ENCODE measurements at places on chromosomes 1 and 21.

DNA sequence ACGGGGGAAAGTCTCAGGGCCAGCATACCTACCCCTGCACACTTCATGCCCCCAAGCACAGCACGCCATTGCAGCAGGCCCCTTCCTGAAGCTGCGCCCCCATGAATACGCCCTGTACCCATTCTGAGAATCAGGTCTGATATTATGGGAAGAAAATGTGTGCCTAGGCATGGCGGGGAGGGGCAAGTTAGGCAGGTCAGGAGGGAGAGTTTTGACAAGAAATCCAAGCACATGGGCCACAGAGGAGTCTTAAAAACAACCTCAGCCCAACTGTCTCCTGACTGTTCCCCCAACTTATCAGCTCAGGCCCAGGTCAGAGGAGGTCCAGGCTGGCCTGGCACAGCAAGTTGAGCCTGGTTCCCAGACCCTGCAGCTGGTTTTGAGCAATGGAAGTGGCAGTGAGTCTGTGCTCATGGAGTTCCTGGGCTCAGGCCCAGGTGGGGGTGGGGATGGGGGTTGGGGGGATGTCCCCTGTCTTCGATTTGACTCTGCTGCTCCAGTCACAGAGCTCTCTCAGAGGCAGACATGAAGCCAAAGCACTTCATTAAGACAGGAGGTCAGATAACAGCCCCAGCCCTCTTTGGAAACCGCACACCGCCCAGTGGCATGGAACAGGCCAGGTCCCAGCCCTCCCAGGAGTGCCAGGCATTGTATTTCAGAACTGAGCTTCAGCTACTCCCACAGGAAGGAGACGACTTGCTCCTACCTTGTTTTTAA is 20.6 kb upstream of the BCAR3 start:
- no peak for DNase-seq

GRCh38 chr21:45528028-45528705 is 14.1 kb downstream of the SLC19A1 start:
- no peak for DNase-seq

- no peak for DNase-seq
Observed at GRCh38 chr1:112538883-112539282, 30.1 kb downstream of the WNT2B start.

DNA sequence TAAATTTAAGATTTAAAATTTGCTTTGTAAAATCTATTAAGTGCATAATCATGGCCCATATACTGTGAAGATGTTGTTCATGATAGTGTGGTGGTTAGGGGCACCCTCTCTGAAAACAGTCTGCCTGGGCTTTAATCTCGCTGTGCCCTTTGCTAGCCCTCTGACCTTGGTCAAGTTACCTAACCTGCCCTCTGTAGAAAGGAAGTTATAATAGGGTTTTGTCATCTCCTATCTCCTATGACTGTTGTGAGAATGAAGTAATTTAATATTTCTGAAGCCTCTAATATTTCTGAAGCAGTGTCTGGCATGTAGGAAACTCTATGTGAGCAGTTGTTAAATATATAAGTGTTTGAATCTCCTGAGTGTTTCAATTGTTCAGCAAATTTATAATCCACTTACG is 116.6 kb upstream of the IVNS1ABP start:
- no peak for DNase-seq

GRCh38 chr1:208965351-208965750 is 618.2 kb upstream of the CAMK1G start:
- no peak for DNase-seq

DNA sequence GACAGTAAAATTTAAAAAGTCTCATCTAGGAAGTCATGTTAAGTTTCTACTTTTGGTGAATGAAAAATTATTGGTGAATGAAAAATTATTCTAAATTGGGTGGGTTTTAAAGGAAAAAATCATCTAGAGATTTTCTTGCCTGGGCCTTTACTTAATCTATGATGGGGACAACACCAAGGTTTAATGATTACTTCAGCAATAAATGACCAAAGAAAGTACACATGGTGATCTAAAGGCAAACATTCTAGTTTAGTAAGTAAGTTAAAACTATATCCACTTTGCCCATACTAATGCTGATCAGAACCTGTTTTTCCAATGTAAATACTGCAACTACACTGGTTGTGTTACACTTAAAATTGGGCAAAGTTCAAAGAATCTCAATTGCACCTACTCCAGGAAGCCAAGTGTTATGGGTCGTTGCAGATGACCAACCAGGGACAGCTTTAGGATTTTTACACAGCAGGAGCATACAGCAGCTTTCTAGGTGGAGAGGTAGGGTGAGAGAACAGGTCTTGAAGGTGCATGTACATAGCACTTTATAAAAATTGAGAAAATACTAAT is 14.6 kb upstream of the RPL5 start:
- DNase-seq = no peak

- no peak for DNase-seq
Observed at GRCh38 chr1:164609089-164609488, 50.1 kb downstream of the PBX1 start.

- DNase-seq = no peak
Observed at GRCh38 chr1:228980232-228980937, 245.1 kb downstream of the RHOU start.

DNA sequence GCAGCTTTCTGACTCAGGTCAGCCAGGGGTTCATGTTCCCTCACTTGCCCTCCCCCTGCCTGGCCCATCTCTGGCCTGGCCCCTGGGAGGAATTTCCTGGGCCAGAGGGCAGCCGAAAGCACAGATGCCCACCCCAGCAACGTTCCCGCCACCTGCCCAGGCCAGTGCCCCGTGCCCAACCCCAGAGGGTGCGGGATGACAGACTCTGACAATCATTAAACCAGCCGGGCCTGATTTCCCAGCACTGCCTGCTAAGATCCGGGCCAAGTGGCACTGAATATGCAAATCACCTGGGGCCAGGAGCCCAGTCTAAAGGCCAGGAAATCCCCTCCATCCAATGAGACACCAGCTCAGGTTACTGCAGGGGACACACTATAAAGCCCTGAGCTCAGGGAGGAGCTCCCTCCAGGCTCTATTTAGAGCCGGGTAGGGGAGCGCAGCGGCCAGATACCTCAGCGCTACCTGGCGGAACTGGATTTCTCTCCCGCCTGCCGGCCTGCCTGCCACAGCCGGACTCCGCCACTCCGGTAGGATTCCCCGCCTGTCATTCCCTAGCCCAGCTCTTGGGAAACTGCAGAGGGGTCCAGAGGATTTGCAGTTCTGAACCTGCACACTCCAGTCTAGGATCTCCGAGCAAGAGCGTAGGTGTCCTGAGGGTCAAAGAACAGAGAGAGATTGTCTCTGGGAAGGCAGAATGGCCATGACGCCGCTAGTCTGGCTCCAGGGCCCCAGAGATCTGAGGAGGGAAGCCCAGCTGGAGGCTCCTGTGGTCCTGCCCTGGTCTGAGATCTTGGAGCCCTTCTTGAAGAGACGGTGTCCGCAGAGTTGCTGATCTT is at the start of gene ELF3:
Gene ELF3, plus strand, starts transcription at position 408 of the 836 bp plus-strand sequence. CDS start 550 bp downstream, outside the sequence.
- no peak for DNase-seq

- DNase-seq = no peak
Observed at GRCh38 chr21:45306453-45306831, 18.7 kb upstream of the POFUT2 start.

DNA sequence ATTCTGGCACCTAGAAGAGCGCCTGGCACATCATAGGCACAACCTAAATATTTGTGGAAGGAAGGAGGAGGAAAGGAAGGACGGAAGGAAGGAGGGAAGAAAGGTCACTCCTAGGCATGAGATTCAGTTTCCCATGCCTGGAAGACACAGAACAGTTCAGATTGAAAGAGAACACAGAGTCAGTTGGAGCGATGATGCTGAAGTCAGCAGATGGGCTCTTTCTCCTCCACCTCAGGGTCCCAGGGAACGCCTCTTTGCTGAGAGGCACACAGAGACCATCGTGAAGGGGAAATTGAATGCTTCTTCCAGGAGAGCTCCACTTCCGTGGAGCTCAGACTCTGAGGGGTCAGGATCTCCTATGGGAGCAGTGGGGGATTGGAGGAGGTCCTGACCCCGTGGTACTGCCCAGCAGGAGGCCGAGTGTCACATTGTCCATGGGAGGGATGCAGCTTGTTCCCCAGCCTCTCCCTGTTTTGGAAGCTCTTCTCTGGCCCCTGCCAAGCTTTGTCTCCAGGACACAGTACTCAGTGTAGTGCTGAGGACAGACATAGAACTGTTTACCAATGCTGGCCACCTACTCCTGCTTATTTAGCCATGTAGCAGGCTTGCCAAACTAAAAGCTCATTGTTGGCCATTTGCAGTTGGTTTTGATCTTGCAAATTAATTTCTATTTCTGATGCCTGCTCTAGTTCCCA is 2.4 kb downstream of the MYBPHL start:
- no peak for DNase-seq

- DNase-seq = no peak
Observed at GRCh38 chr1:243434594-243434993, 178.8 kb downstream of the SDCCAG8 start.

GRCh38 chr1:185419718-185420117 is 102.7 kb upstream of the IVNS1ABP start:
- no peak for DNase-seq

DNA sequence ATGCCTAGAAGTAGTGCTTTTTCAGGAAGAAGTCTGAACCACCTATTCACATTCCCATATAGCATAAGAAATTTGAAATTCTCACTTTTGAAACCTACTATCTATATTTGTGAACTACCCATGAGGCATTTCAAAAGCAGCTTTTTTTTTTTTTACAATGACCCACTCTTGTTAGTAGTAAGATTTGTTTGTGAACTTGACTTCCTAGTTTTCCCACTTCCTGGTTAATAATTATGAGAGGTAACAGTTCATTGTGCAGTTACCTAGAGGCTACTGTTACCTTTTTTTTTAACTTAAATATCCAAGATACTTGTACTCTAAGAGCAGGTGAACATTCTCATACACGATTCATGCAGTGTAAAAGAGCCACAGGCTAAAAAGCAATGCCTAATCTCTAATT is 371.7 kb upstream of the ADGRL2 start:
- DNase-seq = no peak

DNA sequence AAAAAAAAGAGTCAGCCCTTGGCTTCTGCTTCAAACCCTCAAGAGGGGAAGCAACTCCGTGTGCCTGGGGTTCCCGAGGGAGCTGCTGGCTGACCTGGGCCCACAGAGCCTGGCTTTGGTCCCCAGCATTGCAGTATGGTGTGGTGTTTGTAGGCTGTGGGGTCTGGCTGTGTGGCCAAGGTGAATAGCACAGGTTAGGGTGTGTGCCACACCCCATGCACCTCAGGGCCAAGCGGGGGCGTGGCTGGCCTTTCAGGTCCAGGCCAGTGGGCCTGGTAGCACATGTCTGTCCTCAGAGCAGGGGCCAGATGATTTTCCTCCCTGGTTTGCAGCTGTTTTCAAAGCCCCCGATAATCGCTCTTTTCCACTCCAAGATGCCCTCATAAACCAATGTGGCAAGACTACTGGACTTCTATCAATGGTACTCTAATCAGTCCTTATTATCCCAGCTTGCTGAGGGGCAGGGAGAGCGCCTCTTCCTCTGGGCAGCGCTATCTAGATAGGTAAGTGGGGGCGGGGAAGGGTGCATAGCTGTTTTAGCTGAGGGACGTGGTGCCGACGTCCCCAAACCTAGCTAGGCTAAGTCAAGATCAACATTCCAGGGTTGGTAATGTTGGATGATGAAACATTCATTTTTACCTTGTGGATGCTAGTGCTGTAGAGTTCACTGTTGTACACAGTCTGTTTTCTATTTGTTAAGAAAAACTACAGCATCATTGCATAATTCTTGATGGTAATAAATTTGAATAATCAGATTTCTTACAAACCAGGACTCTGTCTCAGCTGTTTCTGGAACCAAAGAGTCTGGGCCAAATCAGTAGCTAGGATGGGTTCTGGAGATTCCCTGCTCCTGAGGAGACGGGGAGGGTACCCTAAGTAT is 26.8 kb upstream of the KDM4A start:
- DNase-seq = no peak

- no peak for DNase-seq
Observed at GRCh38 chr1:58849551-58849950, 65.7 kb upstream of the JUN start.

GRCh38 chr1:51948491-51948915 is 42.0 kb downstream of the RAB3B start:
- no peak for DNase-seq

DNA sequence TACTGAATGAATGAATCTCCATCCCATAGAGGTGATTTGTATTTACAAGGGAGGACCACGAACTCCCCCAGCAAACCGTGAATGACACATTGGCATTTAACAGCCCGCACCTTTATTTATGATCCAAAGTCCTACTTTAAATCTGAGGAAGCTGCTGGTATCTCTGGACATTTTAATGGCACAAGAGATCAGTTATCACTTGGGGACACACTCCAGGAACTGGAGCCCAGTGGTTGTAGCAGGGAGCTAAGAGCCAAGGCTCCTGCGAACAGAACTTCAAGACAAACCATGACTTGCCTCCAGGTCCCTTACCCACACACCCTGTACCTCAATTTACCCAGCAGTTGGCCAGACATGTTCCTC is 1.2 kb downstream of the CTNNBIP1 start:
- no peak for DNase-seq

GRCh38 chr1:234584926-234585325 is 25.1 kb downstream of the IRF2BP2 start:
- no peak for DNase-seq

- no peak for DNase-seq
Observed at GRCh38 chr1:156922986-156923669, 2.7 kb downstream of the LRRC71 start.

GRCh38 chr1:234725177-234726132 is 115.5 kb upstream of the IRF2BP2 start:
- DNase-seq = no peak

GRCh38 chr21:36728371-36729111 is 29.6 kb downstream of the SIM2 start:
- DNase-seq = no peak

GRCh38 chr1:17229379-17229778 is 19.5 kb upstream of the PADI3 start:
- no peak for DNase-seq

DNA sequence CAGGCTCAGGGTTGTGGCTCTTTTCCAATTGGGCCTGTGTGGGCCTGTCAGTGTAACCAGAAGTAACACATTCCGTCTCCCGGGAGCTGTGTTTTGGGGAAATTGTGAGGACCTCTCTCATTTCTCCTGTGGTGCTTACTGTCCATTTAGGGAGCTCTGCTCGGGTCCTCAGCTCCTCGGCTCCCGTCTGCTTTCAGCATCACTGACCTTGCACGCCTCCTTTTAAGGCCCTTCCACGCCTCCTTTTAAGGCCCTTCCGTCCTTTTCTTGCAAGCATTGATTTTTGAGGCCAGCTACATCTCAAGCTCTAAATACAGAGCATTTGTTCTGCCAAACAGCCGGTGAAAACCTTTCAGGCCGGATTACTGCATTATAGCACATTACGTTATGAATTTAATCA is 9.7 kb downstream of the CA6 start:
- no peak for DNase-seq

- no peak for DNase-seq
Observed at GRCh38 chr1:198919667-198920398, 281.0 kb downstream of the PTPRC start.

Measured in NCI-H1930 (cell line).